ENCODE measurements at places on chromosomes 12 and 14.

- no peak for DNase-seq
Measured at GRCh38 chr12:127107744-127108143, 1159.2 kb upstream of the TMEM132C start.

DNA sequence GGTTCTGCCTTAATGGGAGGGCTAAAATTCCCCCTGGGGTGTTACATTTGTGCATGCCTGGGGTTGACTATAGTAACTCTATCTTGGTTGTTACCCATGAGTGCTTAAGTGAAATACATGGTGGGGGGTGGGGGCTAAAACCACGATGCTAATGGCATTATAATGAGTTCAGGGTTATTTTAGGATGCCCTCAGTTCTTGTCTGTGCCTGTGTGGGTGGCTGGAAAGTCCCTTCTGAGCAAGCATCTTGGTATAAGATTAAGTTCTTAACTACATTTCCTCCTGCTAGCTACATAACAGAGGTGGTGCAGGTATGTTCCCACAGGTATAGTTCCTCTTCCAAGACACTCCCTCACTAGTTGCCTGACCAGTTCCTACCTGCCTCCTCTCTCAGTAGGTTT lies 822.3 kb downstream of the LRFN5 start:
- no peak for DNase-seq

GRCh38 chr14:59251811-59252771 lies 63.6 kb downstream of the DAAM1 start:
- peak; percentile 77 for DNase-seq

DNA sequence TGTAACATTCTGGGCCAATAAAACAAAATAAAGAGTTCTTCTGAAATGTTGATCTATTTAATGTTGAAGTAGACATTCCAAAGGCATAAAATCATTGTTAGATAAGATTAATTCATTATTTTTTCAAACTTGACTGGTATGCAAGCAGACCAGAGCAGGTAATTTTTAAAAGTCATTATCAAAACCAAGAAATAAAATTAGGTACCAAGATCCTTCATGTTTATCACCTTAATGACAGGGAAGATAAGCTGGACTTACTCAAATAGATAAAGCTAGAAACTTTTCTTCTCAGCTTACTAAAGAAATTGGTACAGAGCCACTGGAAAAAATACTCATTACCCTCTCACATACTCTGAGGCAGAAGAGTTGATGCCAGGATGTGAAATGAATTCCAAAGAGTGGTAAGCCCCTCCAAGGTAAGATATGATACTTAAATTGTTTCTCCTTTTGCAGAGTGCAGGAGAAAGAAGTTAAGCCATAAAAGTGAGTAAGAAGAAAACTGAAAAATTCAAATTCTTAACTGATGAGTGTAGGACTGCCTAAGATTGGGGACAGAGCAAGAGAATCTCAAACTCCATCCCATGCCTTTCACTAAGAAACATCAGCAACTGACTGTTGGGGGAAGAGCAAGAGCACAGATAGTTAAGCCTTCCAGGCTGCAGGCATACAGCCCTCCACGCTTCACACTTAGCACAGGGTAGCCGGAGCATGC lies 111.9 kb downstream of the SLC41A2 start:
- no peak for DNase-seq

DNA sequence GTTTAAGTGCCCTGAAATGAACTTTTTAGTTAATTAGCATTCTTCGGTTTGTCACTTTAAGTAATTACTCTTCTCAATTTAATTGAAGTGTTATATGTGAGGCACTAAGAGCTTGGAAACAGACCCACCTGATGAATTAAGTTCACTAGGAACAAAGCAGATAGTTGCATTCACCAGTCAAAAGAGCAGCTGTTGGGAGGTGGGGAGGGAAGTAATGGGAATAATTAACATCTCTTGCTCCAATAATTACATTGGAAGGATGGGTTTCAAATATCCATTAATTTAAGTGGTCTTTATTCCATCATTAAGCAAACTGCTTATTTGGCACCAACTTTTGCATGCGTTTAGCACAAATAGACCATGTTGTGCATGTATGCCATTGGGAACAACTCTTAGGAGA lies 667.2 kb downstream of the GALC start:
- no peak for DNase-seq

GRCh38 chr12:113040722-113041171 lies 15.8 kb upstream of the DTX1 start:
- DNase-seq: no peak

DNA sequence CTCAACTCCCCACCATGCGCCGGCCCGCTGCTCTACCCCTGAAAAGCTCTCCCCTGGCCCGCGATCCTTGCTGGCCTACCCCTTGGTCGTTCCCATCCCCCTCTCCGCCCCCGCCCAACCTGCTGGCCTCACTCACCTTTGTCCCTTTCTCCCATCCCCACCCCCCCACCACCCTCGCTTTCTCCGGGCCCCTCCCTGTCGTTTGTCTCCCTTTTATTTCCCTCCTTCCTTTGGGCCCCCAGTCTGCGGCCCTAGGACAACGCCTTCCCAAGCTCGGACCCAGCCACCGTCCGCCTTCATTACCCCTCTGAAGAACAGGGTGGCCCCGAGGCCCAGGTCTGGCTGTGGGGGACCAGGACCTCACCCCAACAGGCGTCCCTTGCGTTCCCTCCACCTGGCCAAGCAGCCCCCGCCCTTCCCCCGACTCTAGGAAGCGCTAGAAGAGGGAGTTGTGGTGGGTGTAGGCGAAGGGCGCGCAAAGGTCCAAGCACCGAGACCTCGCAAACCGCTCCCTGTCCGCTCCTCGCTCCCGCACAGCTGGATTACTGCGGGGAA lies 6.9 kb upstream of the SLC7A7 start:
- DNase-seq: no peak

DNA sequence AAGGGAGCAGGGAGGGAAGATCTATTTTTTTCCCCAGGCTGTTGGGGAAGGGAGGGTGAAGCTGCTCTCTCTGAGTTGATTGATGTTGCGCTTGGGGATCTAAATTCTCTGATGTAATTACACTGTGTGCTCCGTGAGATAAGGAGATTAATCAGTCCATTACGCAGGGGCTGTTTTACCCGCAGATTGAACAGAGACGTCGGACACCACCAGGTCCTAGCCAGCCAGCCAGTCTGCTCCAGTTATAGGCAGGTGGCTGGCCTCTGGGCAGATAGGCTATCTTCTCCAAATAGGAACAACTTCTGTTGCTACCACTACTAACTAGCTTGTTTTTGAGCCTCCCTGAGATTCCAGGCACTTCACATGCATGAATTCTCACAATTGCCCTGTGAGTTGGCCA lies 91.1 kb downstream of the SRRM4 start:
- DNase-seq: no peak

DNA sequence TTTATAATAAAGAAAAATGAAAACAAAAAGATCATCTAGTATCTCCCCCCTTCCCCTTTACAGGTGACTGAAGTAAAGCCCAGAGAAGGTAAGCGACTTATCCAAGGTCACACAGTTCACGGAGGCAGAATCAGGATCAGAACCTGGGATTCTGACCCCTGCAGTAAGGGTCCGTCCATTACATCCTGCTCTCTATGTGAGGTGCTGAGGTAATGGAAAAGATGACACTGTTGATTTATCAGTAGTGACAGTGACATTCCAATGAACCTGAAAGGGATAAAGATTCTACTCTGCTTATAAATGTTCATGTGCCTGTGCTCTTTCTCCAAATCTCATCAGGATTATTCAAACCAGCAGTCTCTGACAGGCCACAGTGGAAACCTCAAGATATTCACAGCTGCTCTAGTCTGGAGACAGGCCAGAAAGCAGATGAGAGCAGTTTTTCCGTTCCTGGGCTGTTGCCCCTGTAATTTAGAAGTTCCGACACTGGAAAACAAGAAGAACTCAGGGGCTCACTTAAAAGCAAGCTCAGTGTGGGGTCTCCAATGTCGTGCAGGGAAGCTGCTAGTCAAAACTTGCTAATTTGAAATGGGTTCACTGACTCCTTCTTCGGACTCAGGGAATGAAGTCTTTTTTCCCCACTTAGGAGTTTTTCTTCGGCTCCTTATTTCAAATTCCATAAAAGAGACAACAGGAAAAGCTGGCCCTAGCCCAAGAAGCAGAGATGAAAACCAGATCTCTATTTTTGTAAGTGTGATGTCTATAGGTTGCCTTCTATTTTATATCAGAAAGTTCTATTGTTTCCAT lies 131.8 kb upstream of the EEA1 start:
- DNase-seq: peak; percentile 68

DNA sequence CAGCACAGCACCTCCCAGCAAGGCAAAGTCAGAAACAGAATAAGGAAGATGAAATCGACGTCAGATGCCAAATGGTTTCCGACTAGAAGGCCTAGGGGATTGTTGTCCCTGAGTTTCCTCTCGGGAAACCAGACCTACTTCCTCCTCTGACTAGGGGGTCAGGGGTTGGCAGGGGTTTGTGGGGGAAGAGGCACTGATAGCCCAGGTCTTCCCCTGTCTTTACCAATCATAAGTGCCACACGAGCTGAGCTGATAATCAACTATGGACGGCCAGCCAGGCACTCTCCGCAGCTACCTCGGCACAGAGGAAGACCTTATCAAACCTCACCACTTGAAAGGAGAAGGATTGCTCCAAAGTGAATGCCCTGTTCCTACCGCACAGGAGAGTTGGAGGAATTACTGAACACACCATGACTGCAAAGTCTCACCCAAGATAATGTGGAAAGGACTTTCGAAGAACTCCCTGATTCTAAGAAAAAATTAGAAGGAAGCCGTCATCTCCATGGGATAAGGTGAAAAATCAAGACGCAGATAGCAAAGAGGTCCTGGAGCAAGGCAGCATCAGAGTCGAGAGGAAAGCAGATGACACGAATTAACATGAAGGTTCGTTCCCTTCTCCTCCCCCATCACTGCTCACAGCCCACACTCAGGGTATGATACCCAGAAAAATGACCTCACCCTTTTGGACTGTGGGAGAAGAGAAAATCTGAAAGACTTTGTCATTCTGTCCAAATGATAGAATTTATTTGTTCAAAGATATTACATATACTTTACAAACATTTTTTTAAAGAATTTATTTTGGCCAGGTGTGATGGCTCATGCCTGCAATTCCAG lies 77.7 kb upstream of the MED13L start:
- DNase-seq: no peak

- DNase-seq: peak; percentile 86
Measured at GRCh38 chr12:42868291-42868690, 278.7 kb upstream of the PRICKLE1 start.

DNA sequence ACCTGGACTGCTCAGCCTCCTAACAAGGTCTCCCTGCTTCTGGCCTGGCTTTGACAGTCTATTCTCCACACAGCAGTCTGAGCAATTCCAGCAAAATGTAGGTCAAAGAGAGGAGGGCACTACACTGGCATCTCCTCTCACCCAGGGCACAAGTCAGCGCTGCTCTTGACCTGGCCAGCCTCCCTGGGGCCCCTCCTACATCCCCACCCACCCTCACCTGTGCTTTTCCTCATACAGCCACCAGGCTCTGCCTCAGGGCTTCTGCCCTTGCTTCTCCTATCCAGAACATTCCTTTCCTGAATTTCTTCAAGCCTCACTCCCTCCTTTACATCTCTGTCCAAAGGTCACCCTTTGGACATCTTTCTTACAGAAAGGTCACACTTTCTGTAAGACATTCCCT lies 33.7 kb downstream of the GALNT4 start:
- no peak for DNase-seq

DNA sequence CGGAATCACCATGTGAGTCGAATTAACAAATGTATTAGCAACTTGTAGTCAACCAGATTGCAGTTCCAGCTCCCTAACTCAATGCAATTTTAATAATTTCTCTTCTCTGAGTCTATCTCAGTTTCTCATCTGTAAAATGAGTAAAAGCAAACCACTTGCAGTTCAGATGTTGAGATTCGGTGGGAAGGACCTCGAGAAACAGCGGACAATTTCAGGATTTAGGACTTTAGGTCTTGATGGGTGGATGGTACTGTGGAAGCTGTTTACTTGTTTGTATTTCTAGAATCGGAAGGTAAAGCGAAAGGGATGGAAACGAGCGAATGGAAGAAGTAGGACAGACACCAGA lies 510 bp upstream of the TTC8 start:
- DNase-seq: no peak

GRCh38 chr12:75747572-75748021 lies 236.2 kb upstream of the KRR1 start:
- no peak for DNase-seq

DNA sequence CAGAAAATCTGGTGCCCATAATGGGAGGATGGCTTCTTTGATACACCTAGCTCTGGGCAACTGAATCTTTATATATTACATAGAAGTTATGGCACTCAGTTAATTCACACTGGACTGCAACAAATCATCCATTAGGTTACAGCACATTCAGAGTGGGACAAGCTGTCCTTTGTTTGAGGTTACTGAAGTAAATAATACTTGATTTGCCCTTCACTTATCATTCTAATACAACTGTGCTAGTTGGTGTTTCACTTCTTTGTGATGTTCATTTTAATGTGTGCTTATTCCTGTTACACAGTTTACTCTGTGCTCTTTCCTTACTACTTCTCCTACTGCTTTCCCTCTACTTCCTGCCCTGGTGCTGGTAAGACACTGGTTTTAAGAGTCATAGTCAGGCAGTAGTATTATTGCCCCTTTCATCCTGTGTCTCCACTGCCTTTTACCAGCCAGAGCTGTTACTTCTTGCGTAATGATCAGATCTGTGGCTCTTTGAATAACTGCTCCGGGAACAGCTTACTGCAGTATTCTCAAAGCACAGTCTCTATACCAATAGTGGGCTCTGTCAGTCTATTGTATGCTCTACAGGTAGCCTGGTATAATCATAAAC lies 36.4 kb upstream of the GXYLT1 start:
- DNase-seq: no peak

GRCh38 chr14:50769863-50770500 lies 61.0 kb downstream of the NIN start:
- DNase-seq: no peak

DNA sequence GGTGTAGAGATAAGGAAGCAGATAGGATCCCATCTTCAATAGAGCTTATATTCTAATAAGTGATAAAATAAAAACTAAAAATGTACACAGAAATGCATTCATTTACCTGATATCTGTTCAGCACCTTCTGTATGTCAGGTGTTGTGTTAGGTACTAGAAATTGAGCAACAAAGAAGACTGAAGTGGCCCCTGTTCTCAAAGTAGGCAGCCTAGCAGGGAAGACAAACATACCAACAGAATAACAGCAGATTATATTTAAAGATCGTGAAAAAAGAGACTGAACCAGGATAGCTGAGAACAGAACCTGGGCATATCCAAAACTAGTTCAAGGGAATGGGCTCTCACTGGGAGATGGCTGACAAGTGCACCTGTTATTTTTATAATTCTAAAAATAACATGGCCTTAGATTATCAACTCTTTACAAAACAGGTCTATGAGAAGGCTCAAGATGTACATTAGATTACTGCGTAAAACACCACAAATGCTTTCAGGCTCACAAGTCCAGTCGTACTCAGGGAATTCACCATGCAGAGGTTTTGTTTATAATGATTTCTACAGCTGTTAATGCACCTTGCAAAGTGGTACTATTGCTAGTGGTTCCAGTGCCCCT lies 16.4 kb downstream of the ANO6 start:
- no peak for DNase-seq

- DNase-seq: no peak
Measured at GRCh38 chr12:109793411-109793810, 39.8 kb downstream of the TRPV4 start.

DNA sequence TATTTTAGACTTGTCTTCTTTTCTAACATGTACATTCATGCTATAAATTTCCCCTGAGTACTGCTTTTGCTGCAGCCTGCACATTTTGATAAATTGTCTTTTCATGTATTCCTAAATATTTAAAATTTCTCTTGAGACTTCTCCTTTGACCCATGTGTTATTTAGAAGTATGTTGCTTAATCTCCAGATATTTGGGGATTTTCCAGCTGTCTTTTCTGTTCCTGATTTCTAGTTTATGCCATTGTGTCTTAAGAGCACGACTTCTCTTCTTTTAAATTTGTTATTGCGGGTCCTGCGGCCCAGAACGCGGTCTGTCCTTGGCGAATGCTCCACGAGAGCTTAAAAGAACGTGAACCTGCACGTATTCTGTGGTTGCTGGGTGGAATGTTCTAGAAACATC lies 136.4 kb downstream of the KIF26A start:
- DNase-seq: no peak
